ENCODE measurements at places on chromosomes 12 and 14. TPM values are rescaled to one million over a fixed set of nuclear protein-coding genes. Genes with fewer than 3 reads are reported as not detected.

The KRT4 gene
- total RNA-seq, result 6.4 TPM

The KRT71 gene
- not detected for total RNA-seq

GRCh38 chr12:10563966-10564365 lies 49.4 kb downstream of the MAGOHB start:
- DNase-seq, result no peak

The AQP6 gene
- total RNA-seq, result 0.09 TPM

Measured in lower lobe of right lung (tissue), 2 donors.